ENCODE measurements at places on chromosomes 1 and 21.

GRCh38 chr1:22218618-22219250, 75.8 kb upstream of the WNT4 start:
- DNase-seq: no peak

GRCh38 chr21:32089766-32090165, 189.1 kb downstream of the MIS18A start:
- no peak for DNase-seq

DNA sequence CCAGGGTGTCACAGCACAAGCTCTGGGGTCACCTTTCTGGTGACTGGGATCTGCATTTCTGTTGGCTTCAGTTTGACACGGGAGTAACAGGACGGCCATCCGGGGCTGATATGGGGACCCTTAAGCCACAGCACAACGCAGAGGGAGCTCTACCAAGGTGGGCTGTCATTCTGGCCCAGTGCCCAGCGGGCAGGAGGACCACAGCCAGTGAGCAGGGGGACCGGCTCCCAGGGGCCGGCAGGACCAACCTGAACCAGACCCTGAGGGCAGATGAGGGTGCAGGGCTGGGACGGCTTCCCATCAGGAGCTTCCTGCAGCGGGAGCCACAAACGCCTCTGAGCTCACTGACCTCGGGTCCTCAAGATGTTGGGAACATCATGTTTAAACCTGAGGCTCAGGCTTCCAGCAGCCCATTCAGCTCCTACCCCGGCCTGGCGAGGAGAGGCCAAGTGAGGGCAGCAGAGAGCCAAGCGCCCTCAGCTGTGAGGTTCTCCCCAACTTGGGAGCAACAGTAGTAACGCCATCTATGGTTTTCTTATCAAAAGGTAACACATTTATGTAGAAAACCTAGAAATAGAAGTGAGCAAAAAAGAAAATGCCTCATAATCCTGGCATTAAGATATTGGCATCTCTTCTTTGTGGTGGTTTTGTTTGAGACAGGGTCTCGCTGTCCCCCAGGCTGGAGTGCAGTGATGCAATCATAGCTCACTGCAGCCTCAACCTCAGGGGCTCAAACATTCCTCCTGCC, 26.8 kb downstream of the TMEM201 start:
- no peak for DNase-seq

DNA sequence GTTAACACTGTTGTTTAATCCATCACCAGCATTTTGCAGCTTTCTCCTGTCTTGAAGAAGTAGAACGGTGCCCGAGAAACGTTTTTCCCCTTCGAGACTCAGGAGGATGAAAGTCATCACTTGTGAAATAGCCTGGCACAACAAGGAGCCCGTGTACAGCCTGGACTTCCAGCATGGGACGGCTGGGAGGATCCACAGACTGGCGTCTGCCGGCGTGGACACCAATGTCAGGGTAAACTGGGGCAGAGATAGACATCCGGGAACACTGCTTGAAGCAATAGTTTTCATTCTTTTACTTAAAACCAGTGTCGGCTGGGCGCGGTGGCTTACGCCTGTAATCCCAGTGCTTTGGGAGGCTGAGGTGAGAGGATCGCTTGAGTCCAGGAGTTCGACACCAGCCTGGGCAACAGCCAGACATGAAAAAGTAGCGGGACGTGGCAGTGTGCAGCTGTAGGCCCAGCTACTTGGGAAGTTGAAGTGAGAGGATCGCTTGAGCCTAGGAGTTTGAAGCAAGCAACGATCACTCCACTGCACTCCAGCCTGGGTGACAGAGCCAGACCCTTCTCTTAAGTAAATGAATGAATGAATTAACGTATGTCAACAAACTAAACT, 945 bp downstream of the CHAF1B start:
- no peak for DNase-seq

GRCh38 chr1:178818416-178818815, 52.5 kb downstream of the ANGPTL1 start:
- DNase-seq: no peak

DNA sequence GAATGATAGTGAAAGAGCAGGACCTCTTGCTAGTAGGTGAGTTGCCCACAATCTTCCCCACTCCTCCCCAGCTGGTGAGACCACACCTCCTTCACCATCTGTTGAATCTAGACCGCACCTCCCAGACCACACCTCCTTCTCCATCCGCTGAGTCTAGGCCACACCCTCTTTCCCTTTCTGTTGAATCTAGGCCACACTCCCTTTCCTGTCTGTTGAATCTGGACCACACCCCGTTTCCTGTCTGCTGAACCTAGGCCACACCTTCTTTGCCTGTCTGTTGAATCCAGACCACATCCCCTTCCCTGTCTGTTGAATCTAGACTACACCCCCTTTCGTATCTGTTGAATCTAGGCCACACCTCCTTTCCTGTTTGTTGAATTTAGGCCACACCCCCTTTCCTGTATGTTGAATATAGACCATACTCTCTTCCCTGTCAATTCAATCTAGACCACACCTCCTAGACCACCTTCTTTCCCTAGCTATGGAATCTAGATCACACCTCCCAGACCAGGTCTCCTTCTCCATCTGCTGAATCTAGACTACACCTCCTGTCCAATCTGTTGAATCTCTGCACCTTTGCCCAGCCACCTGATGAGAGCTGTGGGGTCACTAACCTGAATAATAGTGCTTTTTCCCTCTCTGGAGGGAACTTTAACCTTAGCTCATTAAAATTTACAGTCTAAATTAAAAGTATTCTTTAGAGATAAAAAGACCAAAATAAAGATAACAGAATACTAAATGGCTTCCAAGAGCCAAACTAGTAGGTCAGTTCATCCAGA, 116.3 kb downstream of the DAB1 start:
- DNase-seq: no peak

- DNase-seq: no peak
These were observed 87.1 kb upstream of the ZNF281 start for GRCh38 chr1:200496937-200497336.

DNA sequence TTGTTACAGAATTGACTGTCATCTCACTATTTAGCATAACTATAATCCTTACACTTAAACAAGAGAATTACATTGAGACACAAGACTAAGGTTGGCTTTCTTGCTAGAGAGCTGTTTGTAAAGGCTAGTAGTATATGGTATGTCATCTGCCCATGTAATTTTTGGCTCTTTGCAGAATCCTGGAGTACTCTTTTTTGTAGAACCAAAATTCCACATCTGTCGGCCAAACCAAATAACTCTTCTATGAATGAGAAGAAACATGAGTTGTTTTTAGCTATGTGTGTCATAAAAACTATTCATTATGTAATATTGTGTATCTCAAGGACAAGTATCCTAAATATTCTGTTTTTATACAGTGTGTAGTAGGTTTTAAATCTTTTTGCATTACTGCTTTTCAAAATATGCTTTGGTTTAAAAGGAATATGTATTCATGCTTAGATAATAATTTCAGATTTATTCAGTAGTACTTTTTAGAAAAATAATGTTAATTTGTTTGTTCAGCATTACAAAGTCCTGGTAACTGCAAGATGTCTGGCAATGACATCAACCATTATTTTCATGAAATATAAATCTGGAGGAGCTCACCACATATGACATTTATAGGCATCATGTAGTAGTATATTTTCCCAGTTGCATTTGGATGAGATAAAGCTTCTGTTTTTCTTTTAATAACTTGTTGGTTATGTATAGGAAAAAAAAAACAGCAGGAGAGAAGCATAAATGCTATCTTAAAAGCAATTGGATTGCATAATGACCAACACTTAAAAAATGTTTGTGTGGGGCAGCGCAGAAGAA, 159.8 kb downstream of the HS2ST1 start:
- DNase-seq: no peak

DNA sequence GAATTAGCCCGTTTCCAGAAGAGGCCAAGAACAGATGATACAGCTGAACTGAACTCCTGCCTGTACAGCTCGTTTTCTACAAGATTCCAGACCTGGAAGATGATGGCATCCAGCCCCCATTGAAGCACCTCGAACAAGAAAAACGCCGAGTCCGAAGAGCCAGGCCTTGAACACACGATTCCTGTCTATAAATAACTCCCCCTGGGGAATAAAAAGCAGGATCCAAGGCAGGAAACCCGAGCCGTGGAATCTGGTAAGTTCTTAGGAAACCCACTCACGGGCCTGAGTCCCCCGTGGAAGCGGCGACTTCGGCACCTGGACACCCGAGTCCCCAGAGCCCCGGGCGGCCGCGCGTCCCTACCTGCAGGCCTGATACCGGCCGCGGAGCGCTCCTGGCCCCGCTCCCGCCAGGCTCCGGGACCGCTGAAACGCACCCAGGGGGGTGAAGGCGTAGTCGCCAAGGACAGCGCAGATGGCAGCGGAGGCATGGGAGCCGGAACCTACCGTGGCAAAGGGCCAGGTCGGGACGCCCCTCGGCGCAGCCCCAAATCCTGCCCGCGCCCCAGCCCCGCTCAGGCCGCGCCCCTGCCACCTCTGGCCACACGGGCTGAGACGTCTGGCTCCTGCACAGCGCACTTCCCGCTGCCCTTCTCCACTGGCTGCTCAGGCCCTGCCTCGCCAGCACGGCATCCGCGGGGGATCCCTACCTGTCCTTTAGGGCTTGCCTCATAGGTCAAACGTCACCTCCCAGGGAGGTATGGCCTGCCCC, 14.0 kb upstream of the HLCS start:
- no peak for DNase-seq

DNA sequence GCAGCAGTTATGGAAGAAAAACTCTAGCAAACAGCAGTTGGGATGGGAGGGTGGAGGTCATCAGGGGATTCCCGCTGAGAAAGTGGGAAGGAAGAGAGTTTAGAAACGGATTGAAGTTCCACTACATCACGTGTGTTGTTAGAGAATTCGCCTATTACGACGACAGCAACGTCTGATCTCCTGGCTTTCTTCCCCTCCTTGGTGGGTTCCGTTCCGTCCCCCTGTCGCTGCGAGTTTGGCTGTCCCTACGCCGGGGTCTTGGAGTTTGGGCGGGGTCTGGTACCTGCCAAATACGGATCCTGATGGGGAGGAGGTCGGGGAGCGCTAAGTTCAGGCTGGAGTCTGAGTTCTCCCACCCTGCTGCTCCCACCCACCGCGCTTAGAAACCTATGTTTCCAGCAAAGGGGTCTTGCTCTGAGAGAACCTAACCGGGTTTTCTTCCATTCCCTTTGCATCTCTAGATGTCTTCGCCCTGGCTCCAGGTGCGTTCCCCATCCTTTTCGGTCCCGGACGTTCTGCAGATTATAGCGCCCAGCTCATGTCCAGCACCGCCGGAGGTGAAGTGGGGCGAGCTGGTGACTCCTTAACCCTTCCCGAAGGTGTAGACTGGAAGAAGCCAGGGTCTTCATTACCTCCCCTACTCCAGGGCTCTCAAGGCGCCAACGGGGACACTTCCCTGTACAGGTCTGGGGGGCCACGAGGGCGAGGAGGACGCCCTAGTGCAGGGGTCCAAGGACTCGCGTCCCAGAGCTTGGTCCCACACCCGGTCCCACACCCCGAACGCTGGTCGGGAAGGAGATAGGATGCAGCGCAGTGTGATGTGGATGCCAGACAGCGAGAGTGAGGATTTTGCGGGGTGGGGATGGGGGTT, 641 bp upstream of the KCNK2 start:
- DNase-seq: no peak

DNA sequence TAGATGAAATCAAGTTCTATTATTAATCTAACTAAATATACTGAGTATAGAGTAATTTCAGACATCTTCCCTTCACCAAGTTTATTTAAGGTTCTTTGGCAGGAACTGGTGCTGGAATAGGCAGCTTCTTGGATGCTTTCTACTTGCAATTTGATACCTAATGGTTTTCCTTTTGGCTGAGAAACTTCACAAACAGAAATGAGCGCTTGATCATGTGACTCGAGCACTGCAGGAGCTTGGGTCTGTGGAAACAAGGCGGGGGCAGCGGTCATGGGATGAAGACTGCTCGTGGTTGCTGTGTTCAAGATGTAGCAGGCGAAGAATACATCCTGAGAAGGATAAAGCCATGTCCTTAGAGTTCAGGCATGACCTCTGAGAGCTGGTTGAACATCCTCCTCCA, 136.8 kb downstream of the PTPRC start:
- no peak for DNase-seq

- no peak for DNase-seq
These were observed 19.1 kb downstream of the USP48 start for GRCh38 chr1:21763694-21764419.

DNA sequence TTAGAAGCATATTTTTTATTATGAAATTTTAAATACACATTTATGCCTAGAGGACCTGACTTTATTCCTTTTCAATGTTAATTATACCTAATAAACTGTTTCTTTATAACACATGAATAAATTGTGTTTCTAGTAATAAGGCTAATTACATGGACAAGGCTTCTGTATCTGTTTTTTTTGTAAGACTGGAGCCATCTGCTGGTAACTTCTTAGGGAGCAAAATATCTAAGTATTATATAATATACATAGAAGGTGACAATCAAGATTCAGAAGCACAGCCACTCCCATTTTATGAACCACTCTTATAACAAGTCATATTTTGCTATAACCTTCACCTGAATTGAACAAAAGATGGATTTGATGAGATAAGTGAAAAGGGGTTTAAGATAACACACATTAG, 84.2 kb downstream of the LBR start:
- DNase-seq: no peak

DNA sequence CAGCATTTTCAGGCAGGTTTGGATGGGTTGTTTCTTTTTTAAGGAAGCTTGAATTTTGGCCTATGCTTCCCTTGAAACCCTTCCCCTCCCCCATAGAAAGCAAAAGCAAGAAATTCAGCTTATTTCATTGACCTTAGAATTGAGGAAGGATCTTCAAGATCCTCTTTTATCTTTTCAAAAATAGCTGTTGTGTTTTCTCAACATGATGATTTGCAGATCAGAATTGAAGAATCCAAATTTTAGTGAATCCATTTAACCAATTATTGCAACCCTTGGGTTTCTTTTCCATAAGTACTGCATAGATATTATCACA, 73.7 kb downstream of the LRRC8C start:
- DNase-seq: no peak

DNA sequence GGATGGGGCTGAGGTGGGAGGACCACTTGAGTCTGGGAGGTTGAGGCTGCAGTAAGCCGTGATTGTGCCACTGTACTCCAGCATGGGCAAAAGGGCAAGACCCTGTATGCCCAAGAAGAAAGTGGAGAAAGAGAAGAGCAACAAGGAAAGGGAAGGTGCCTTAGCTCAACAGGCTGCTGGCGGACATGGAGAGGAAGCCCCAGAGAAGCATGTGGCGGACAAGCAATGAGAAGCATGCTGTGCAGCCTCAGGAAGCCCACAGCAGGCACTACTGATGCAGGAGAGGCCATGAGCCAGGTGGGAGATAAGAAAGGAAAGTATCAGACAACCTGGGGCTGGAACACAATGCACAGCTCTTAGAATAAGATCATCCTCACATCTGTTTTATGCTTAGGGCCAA, 32.6 kb upstream of the GNG4 start:
- no peak for DNase-seq

GRCh38 chr1:219174460-219175211, 958 bp downstream of the LYPLAL1 start:
- no peak for DNase-seq

DNA sequence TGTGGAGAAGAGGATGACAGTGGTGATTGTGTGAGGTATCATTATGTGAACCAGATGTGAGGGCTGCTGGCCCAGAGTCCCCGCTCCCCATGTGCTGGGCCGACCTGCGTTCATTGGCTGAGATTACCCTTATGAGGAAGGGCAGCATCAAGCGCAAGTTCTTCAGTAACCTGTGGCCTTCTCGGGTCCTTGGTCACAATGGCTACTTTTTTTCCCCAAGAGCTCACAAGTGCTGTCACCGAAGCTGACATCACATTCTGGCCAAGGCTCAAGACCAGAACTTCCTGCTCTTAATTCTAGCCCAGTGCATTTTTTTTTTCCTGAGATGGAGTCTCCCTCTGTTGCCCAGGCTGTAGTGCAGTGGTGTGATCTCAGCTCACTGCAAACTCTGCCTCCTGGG, 262.9 kb downstream of the RHOU start:
- DNase-seq: peak; percentile 76

All from lower leg skin (tissue), 4 donors.